Tongue (tissue), 3 donors: ENCODE measurements at places on chromosomes 6 and 20. TPM values are rescaled to one million over a fixed set of nuclear protein-coding genes. Genes with fewer than 3 reads are reported as not detected.

GRCh38 chr20:31709939-31710338 is 12.7 kb downstream of the BCL2L1 start:
- no peak for DNase-seq

Gene HLA-DOA
- total RNA-seq, result 1.6 TPM

- DNase-seq, result no peak
These were observed 195.5 kb downstream of the SIM1 start for GRCh38 chr6:100269189-100269588.

- peak; percentile 60 for DNase-seq
These were observed 80.5 kb downstream of the SMPDL3A start for GRCh38 chr6:122869437-122870024.

GRCh38 chr6:132412656-132413498 is 11.6 kb upstream of the MOXD1 start:
- no peak for DNase-seq

DNA sequence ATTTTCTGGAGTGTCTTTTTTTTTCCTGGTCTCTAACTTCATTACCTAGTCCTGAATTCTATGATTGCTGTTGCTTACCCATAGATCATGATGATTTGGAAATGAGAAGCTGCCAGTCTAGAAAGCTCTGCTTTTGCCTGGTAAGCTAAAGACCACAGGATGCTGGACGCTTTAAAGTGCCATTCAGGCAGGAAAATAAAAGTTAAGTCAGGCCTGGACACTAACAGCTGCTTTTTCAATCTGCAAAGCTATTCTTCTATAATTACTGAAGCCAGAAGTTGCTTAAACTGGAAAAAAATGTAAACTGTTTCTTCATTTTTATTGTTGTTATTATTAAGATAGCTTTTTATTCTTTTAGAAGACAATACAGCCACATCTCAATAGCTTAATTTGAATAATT is 129.8 kb upstream of the SPACA1 start:
- peak; percentile 34 for DNase-seq

Gene CDH22
- 0.41 TPM for total RNA-seq

DNA sequence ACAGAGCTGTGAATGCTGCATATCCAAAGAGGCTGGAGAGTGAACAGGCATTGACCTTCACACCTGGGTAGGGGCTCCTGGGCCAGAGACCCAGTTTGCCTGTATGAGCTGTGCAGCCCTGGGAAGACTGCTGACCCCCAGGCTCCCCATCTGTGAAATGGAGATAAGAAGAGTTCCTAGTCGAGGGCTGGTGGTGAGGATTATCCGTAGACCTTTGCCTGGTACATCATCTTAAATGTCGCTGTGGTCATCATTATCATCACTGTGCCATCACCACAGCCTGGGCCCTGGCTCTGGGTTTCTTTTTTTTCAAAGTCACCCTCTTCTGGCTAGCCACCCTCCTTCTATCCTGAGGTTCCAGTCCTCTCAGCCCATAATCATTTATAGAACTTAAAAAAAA is 12.0 kb downstream of the AGPAT4 start:
- no peak for DNase-seq

Gene PDYN
- total RNA-seq, result not detected

- peak; percentile 52 for DNase-seq
These were observed 279.7 kb downstream of the UST start for GRCh38 chr6:149026530-149026942.

Gene OPN5
- total RNA-seq, result not detected

Gene EFCAB8
- total RNA-seq, result 2.3 TPM

Gene FAM209B
- not detected for total RNA-seq

Gene TNFRSF21
- total RNA-seq, result 17.4 TPM

DNA sequence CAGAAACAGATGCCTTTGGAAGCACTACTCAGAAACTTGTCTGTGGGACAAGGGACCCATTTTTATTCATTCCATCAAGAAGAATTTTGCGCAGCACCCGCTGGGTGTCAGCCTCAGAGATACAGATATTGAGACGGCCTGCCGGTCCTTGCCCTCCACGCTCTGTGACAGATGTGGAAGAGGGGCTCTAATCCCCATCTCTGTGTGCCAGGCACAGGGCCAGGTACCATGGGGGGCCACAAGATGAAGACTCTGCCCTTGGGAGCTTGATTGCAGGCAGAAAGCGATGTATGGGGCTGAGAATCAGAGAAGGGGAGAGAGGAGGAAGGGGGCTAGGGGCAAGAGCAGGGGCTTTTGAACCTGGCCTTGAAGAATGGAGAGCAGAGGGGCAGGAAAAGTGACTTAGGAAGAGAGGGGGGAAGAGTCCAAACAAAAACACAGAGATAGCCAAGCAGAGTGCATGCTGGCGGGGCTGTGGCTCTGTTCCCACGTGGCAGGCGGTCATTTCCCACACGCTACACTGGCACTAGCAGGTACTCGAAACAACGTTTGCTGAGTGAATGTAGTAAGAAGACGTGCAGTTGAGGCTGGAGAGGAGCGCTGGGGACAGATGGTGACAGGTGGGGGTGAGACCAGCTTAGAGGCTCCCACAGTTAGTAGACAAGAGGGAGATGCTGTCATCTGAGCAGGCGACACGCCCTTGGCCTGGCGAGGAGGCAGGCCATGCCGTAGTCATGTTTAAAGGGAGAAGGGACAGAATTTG is 170.3 kb upstream of the SNX9 start:
- DNase-seq, result no peak

Gene CLVS2
- total RNA-seq, result 0.10 TPM

- no peak for DNase-seq
These were observed 18.1 kb downstream of the PPP1R3G start for GRCh38 chr6:5103250-5103649.

- DNase-seq, result no peak
These were observed 42.3 kb downstream of the GPR63 start for GRCh38 chr6:96794980-96795379.

- no peak for DNase-seq
These were observed 62.2 kb upstream of the PDE10A start for GRCh38 chr6:165725201-165725600.

- no peak for DNase-seq
These were observed 41.9 kb upstream of the TNFRSF21 start for GRCh38 chr6:47351621-47352020.

GRCh38 chr6:147255948-147256674 is 51.9 kb downstream of the STXBP5 start:
- DNase-seq, result no peak
